ENCODE measurements at places on chromosomes 1 and 21. TPM values are rescaled to one million over a fixed set of nuclear protein-coding genes. Genes with fewer than 3 reads are reported as not detected.

- H3K27ac ChIP-seq, result no peak overlapping the region
- H3K27me3 ChIP-seq, result no peaks in the 10 kb centered on the region
Measured at GRCh38 chr1:98565951-98566350, 95.6 kb upstream of the SNX7 start.

ARHGAP29 gene
- 26.7 TPM for total RNA-seq

LCE1C gene
- total RNA-seq, result not detected

DNA sequence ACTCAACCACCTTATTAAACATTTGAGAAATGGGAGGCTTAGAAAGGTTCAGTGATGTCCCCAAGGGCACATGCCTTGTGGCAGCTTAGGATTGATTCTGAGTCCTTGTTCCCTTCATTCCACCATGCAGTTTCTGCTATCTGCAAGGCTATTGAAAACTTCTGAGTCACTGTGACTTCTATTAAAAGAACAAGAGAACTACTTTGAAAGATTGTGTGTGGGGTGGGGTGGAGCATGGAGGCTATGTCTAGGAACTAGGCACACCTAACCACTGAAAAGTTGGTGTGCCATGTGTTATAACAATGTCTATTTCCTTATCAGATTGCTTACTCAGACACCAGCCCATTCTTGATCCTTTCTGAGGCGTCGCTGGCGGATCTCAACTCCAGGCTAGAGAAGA lies 10.8 kb downstream of the MTARC1 start:
- no peak for DNase-seq
- no peak overlapping the region for H3K4me3 ChIP-seq
- no peak overlapping the region for H3K27ac ChIP-seq

DNA sequence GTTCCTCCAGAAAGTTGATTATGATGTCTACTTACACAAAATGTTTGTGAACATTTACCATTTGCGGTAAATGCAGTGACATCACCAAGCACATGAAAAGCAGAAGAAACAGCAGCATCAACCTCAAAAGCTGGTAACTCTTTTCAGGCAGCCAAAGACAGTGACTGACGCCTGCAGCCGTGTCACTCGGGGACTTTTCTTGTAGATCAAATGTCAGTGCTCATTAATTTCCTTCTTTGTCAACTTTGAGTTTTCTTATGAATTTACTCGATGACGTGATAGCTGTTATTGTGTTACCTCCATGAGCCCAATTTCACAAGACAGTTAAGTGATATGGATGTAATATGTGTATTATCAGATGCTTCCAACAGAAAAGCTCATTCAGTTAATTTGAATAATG lies 92.5 kb downstream of the RIPK4 start:
- H3K36me3 ChIP-seq, result no peaks in the 10 kb centered on the region
- no peak for DNase-seq
- peaks cover 8% of the 10 kb centered on the region for H3K4me1 ChIP-seq

GRCh38 chr1:39145331-39145965 lies 59.0 kb upstream of the MACF1 start:
- H3K4me1 ChIP-seq, result peaks cover 74% of the 10 kb centered on the region
- no peaks in the 10 kb centered on the region for H3K36me3 ChIP-seq
- H3K4me3 ChIP-seq, result no peak overlapping the region
- no peak for DNase-seq

WNT4 gene
- not detected for total RNA-seq

DNA sequence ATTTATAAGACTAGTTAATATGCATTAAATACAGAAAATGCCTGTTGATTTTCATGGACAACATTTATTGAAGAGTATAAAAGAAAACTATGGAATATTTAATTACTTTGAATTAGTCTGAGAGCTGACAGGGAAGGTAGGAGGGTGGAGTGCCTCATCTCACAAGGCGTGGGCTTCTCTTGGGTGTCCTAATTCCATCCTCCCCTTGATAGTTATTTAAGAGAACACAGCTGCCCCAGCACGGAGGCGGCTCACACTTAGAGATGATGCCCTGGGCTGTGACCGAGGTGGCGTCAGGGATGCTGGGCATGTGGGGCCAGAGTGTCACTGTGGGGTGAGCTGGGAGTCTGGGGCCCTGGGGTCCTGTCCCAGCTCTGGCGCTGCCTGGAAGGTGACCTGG lies 493.0 kb downstream of the PTPRU start:
- no peaks in the 10 kb centered on the region for H3K36me3 ChIP-seq
- H3K27ac ChIP-seq, result no peak overlapping the region
- no peaks in the 10 kb centered on the region for H3K27me3 ChIP-seq
- DNase-seq, result no peak

DNA sequence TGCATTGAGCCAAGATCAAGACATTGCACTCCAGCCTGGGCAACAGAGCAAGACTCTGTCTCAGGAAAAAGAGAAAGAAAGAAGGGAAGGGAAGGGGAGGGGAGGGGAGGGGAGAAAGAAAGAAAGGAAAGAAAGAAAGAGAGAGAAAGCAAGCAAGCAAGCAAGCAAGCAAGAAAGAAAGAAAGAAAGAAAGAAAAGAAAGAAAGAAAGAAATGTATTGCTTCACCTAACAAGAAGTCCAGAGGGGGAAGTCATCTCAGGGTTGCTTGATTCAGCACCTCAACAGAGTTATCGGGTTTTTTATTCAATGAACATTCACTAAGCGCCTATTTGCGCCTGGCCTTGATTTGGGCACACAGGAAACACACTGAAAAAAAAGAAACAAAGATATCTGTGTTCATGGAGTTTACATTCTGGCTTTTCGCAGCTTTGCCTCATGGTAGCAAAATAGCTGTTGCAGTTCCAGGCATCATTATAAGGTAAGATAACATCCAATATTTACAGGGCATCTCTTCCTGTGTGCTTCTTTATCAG lies 8.2 kb upstream of the RCSD1 start:
- no peak for DNase-seq
- H3K4me3 ChIP-seq, result no peak overlapping the region
- H3K36me3 ChIP-seq, result no peaks in the 10 kb centered on the region
- H3K27ac ChIP-seq, result no peak overlapping the region

DNA sequence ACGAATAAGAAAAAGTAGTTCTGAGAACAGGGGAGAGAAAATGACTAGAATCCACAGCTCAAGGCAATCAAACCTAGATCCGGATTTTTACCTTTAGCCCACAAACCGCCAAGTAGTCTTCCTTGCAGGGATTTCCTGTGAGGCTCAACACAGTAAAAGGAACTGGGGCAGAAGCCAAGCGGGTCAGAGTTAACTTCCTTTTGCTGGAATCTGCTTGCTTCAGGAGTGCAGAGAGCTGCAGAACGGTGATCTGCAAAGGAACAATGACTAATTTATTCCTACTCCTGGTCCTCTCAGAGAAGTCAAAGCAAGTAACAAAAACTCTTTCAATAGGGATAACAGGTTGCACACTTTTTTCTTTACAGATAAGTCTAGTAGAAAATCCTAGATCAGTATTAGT lies 53.4 kb downstream of the UBR4 start:
- H3K27me3 ChIP-seq, result no peaks in the 10 kb centered on the region
- peak overlapping the region; percentile 52 for H3K27ac ChIP-seq
- H3K36me3 ChIP-seq, result peaks cover 100% of the 10 kb centered on the region
- H3K4me3 ChIP-seq, result no peak overlapping the region
- no peaks in the 10 kb centered on the region for H3K4me1 ChIP-seq

LRRIQ3 gene
- total RNA-seq, result not detected

DNA sequence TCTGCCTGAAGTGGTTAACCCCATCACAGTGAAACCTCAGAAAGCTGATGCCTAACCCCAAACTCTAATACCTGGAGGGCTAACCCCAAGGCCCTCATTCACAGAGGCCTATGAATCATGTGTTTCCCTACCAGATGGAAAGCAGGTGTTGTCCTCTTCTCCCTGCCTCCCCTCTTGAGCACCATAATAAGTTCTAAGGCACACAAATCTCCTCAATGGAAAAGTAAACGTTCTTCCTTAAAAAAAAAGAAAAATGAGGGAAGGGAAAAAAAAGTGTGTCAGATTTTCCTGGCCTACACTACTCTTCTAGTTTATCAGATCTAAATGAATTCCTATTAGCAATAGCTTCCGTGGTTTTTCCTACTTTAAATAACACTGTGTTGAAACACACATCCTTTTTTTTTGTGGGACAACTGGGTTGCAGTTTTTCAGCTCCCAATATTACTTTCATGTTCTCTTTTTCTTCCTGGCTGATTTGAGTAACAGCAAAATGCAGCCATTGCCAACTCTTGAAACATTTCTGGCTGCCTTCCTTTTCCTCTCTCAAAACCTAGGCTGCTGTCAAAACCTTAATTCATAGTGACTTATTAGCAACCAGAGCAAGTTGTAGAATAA lies 43.2 kb downstream of the SLC44A3 start:
- no peaks in the 10 kb centered on the region for H3K36me3 ChIP-seq
- peaks cover 42% of the 10 kb centered on the region for H3K4me1 ChIP-seq
- peak overlapping the region; percentile 87 for H3K27ac ChIP-seq
- H3K4me3 ChIP-seq, result peak overlapping the region; percentile 19
- H3K27me3 ChIP-seq, result no peaks in the 10 kb centered on the region
- no peak for DNase-seq

GRCh38 chr21:37074546-37074945 lies 1.5 kb downstream of the TTC3 start:
- no peak for DNase-seq
- H3K4me3 ChIP-seq, result peak overlapping the region; percentile 77
- no peaks in the 10 kb centered on the region for H3K36me3 ChIP-seq
- H3K4me1 ChIP-seq, result peaks cover 28% of the 10 kb centered on the region

DNA sequence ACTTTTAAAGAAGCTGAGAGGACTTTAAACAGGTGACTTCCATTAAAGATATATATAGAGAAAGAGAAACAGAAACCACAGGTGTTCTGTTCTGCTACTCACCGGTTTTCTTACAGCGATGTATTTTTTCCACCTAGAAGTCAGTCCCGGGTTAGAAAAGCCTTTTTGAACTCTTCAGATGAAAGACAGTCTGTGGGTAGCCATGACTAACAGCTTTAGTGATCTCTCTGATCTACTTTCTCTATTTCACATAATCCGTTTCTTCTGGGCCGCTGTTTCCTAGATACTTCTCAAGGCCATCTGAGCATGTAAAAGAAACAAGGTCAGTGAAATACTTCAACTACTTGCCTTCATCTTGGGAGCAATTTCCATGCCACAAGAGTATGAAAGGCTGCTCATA lies 25.1 kb downstream of the WDR64 start:
- no peaks in the 10 kb centered on the region for H3K36me3 ChIP-seq
- DNase-seq, result no peak
- H3K27ac ChIP-seq, result no peak overlapping the region

GRCh38 chr1:58096714-58097113 lies 449.8 kb downstream of the OMA1 start:
- no peaks in the 10 kb centered on the region for H3K4me1 ChIP-seq
- H3K27ac ChIP-seq, result no peak overlapping the region
- no peaks in the 10 kb centered on the region for H3K27me3 ChIP-seq
- DNase-seq, result no peak
- H3K4me3 ChIP-seq, result no peak overlapping the region
- no peaks in the 10 kb centered on the region for H3K36me3 ChIP-seq

- H3K27me3 ChIP-seq, result no peaks in the 10 kb centered on the region
- no peak overlapping the region for H3K4me3 ChIP-seq
- H3K4me1 ChIP-seq, result no peaks in the 10 kb centered on the region
- H3K27ac ChIP-seq, result no peak overlapping the region
- no peak for DNase-seq
- no peaks in the 10 kb centered on the region for H3K36me3 ChIP-seq
Measured at GRCh38 chr1:111234866-111235265, 7.4 kb downstream of the CHI3L2 start.

GRCh38 chr21:28127175-28127785 lies 865.4 kb downstream of the LTN1 start:
- DNase-seq, result no peak
- no peaks in the 10 kb centered on the region for H3K36me3 ChIP-seq
- no peaks in the 10 kb centered on the region for H3K27me3 ChIP-seq
- H3K4me3 ChIP-seq, result no peak overlapping the region
- H3K4me1 ChIP-seq, result peaks cover 11% of the 10 kb centered on the region

CD5L gene
- 1.2 TPM for total RNA-seq

TAF12 gene
- total RNA-seq, result 16.1 TPM

GRCh38 chr1:79074975-79075374 lies 68.4 kb upstream of the ADGRL4 start:
- H3K4me3 ChIP-seq, result no peak overlapping the region
- H3K27ac ChIP-seq, result no peak overlapping the region
- H3K36me3 ChIP-seq, result no peaks in the 10 kb centered on the region
- peaks cover 4% of the 10 kb centered on the region for H3K4me1 ChIP-seq

DNA sequence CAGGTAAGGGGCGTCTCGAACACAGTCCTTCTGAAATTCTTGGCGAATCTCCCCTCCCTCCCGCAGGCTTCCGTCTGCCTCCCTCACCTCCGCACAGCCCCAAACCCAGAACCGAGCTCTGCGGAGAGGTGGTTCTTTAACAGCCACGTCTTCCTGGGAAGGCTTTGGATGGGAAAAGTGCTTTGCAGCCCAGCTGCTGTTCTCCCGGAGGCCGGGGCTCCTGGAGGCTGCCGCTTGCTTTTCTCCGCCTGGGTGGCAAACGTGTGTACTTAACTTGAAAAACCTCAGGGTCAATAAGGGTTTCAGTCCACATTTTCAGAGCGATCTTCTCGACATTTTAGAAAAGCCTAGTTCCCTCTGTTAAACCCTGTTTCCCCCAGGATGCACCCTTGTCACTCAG lies 109.3 kb downstream of the PRDM16 start:
- no peaks in the 10 kb centered on the region for H3K27me3 ChIP-seq
- no peaks in the 10 kb centered on the region for H3K36me3 ChIP-seq
- H3K4me3 ChIP-seq, result no peak overlapping the region
- no peak overlapping the region for H3K27ac ChIP-seq

TNFRSF25 gene
- 9.1 TPM for total RNA-seq

DNA sequence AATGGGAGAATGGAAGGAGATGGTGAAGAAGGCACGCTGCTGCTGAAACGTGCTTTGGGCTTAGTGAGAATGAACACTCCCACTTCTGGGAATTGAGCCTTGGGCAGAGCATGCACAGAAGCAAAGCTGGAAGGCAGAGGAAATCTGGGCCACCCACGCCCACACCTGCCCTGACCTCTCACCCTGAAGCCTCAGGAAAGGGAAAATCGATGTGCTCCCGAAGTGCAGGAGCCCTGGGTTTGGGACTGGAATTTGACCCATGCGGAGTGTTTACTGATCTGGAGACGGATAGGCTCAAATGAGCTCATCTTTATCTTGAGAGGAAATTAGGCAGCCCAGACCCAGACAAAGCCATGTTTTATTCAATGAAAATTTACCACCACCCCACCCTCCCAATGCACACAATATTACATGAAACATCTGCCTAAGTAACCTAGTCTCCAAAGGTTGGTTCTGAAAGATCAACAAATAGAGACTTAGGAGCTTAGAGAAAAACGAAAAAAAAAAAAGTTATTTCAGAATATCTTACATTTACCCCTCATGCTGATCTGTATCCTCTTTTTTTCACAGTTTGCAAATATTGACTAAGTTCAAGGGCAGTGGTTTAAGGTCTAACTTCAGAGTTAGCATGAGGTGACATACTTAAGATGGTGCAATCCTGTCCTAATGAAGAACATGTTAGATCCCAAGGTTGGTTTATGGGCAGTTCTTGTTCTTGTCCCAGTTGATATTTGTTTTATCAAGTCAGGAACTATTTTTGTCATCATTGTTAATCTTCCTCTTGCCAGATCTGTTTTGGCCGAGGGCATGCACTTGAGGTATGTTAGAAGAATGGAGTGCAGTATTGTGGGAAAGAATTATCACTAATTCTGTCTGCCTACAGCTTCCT lies 63.0 kb downstream of the PROX1 start:
- no peaks in the 10 kb centered on the region for H3K4me1 ChIP-seq
- H3K4me3 ChIP-seq, result no peak overlapping the region
- no peaks in the 10 kb centered on the region for H3K27me3 ChIP-seq
- no peaks in the 10 kb centered on the region for H3K36me3 ChIP-seq

GRCh38 chr21:42525676-42526378 lies 12.2 kb downstream of the SLC37A1 start:
- H3K27me3 ChIP-seq, result no peaks in the 10 kb centered on the region
- H3K4me3 ChIP-seq, result no peak overlapping the region
- DNase-seq, result no peak
- peak overlapping the region; percentile 83 for H3K27ac ChIP-seq
- H3K36me3 ChIP-seq, result no peaks in the 10 kb centered on the region

- no peak overlapping the region for H3K27ac ChIP-seq
- H3K36me3 ChIP-seq, result no peaks in the 10 kb centered on the region
- no peaks in the 10 kb centered on the region for H3K27me3 ChIP-seq
Measured at GRCh38 chr1:119372503-119373086, 4.0 kb downstream of the HAO2 start.
